Right lung (tissue), 10 donors: ENCODE measurements at places on chromosomes 5 and 9.

DNA sequence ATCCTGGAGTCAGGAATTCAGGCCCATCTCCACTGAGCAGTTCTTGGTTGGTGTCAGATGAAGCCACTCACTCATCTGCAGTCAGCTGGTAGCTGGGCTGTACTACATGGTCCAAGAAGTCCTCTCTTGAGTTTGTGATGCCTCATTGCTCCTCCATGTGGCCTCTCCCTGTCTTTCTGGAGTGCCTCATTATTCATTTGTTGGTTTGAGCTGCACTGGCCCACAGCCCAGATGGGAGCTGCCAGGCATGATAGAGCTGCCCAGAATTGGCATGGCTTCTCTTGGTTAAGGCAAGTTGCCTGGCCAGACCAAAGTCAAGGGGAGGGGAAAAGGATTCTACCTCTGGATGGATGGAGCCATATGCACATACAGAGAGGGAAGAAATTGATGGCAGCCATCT lies 8.0 kb downstream of the PTCD2 start:
- DNase-seq = no peak

GRCh38 chr9:136219276-136219675 lies 14.3 kb upstream of the LHX3 start:
- no peak for DNase-seq

- no peak for DNase-seq
These were observed 56.1 kb upstream of the PHYKPL start for GRCh38 chr5:178288401-178289368.

- no peak for DNase-seq
These were observed 37.4 kb downstream of the ZFAND5 start for GRCh38 chr9:72327631-72328030.

- no peak for DNase-seq
These were observed 117.0 kb downstream of the TRPM6 start for GRCh38 chr9:74770508-74771261.
